ENCODE measurements at places on chromosomes 5 and 9.

- DNase-seq = no peak
Measured at GRCh38 chr5:82119889-82120288, 148.1 kb downstream of the ATG10 start.

- no peak for DNase-seq
Measured at GRCh38 chr9:96508227-96508940, 58.4 kb downstream of the HABP4 start.

DNA sequence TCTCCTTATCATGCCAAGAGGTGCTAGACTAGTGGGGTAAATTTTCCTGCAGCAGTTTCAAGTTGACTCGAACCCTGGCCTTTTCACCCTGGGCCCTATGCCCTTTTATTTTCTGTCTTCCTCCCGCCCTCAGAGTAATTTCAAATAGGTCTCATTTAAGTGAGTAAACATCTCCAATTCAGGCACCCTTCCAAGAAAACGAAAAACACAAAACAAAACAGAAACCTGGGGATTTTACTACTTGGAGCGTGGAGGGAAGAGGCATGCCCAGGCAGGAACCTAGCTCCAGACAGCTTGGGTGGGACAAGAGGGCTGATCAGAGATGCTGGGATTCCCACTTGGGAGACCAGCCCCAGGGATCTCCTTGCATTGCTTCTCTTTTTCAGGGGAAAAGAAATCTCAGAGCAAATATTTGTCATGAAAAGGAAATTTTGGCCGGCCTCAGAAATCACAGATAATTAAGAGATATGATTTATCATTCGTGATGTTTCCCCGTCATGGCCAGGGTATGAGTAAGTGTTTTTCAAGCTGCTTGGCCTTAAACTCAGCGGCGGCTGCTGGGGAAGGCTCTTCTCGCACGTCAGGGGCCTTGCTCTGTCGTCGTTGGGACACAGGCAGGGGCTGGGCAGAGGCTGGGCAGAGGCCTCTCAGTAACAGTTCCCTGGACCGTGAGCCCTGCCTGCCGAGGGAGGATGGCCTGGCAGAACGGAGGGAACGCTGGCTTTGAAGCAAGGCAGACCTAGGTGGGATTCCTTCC lies 248.6 kb upstream of the KLF4 start:
- peak; percentile 85 for DNase-seq

GRCh38 chr9:131625790-131626670 lies 80.7 kb downstream of the PRRT1B start:
- DNase-seq = peak; percentile 27

- peak; percentile 74 for DNase-seq
Measured at GRCh38 chr9:764105-764524, 77.4 kb upstream of the DMRT1 start.

- peak; percentile 88 for DNase-seq
Measured at GRCh38 chr9:115944166-115944948, 209.2 kb upstream of the PAPPA start.

GRCh38 chr5:144315026-144315425 lies 144.4 kb downstream of the KCTD16 start:
- no peak for DNase-seq

DNA sequence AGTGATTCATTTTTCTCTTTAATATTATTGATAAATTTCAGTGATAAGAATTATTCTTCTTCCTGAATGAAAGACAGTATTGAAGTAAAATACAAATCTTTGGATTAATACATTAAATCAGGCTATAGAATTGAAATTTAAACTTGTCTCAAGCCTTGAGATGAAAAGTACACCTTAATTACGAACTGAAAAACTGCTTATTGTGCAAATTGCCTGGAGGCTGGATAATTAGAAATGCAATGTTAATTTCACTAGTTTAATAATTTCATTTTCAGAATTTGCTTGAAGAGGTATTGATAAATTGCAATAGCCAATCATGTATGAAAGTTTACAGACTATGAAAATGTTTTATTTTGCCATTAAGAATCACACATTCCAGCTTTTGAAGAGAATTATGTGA lies 11.0 kb upstream of the CCNH start:
- no peak for DNase-seq

- DNase-seq = no peak
Measured at GRCh38 chr5:103245761-103246160, 12.8 kb upstream of the MACIR start.

GRCh38 chr9:109082091-109082620 lies 37.6 kb downstream of the TMEM245 start:
- no peak for DNase-seq

- peak; percentile 80 for DNase-seq
Measured at GRCh38 chr5:8912106-8912505, 633.8 kb downstream of the SEMA5A start.

GRCh38 chr5:108925073-108925472 lies 177.4 kb downstream of the FER start:
- no peak for DNase-seq

DNA sequence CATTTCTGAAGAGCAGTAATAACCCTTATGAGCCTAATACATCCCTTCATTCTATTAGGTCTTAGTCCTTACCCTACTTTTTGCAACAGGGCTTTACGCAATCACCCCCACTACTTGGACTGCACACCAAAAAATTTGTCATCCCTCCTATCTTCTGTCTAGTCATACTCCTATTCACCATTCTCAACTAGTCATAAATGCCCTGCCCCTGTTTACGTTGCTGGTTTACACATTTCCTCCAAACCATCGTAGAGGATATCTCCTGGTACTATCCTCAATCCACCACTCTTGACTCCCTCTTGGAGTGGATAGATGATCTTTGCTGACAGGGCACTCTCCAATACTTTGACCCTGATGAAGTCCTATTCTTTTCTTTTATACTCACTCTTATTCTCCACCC lies 98.2 kb upstream of the CCNG1 start:
- no peak for DNase-seq

DNA sequence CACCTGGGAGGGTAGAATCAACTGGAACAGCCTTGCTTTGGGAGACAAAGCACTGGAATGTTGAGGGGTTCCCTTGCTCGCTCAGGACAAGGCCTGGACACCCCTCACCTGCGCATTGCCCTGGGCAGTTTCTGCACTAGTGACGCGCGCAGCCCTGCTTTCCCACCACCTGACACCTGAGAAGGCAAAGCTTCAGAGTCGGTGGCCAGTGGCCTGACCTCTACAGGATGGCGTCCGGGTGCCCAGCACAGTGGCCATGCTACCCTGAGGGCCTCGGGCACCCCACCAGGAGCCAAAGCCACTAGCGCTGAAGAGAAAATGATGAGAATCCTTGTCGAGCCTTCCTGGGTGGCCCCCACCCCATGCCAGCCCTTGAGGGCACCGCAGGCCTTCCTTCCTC lies 161.3 kb downstream of the OLFM1 start:
- no peak for DNase-seq

DNA sequence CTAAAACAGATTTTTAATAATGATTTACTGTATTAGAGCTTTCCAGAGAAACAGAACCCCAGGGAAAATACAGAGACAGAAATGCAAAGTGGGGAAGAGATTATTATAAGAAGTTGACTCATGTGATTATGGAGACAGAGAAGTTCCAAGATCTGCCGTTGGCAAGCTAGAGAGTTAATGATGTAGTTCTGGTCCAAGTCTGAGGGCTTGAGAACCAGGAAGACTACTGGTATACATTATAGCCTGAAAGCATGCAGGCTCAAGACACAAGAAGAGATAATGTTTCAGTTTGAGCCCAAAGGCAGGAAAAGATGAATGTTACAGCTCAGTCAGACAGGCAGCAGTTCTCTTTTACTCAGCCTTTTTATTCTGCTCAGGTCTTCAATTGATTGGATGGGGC lies 98.8 kb upstream of the NFIL3 start:
- DNase-seq = no peak

- DNase-seq = no peak
Measured at GRCh38 chr9:14908295-14909180, 1.7 kb downstream of the FREM1 start.

GRCh38 chr9:124079176-124079925 lies 67.8 kb downstream of the LHX2 start:
- peak; percentile 85 for DNase-seq

- peak; percentile 20 for DNase-seq
Measured at GRCh38 chr5:177162379-177162778, 28.8 kb downstream of the NSD1 start.

DNA sequence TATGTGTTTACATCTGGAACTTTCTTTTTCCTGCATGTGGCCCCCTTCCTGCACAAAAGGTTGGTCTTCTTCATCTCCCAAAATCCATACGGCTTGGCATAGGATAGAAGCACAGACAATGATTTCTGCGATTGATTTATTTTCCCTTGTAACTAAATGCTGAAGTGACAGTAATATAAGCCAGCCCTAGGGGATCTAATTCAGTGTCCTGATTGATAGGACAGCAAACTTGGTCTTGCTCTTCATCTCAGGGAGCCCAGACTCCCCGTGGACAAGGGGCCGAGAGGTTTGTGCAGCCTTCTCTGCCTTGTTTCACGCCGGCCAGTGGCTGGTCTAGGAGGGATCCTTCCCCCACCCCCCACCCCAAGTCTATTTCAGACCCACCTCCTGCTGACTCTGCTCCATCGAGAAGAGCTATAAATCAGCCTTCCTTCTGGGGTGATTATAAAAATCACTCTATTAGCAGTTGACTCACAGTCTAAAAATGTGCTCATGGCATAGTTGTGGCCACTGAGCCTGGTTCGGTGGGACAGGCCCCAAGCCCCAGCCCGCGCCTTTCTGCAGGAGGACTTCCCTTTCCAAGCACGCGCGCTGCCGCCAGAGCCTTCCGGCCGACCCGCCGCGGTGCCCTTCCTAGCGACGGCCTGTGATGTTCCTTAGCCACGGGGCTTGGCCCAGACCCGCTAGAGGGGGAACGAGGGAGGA lies 89.8 kb upstream of the COL5A1 start:
- DNase-seq = peak; percentile 94

GRCh38 chr5:103487822-103488493 lies 74.6 kb downstream of the NUDT12 start:
- no peak for DNase-seq

DNA sequence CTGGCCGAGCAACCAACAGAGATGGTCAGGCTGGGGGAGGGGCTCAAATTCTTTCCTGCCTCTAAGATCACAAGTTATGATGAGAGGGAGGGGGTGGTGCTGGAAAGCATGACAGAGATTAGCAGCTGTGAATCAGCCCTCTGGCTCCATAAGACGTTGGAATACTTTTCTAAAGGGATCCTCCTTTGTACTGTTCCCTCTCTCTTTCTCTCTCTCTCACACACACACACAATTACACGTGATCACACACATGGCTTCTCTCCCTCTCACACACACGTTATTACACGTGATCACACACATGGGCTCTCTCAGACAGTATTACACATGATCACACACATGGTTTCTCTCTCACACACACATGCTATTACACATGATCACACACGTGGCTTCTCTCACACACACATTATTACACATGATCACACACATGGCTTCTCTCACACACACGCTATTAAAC lies at the start of gene SLC45A2:
Gene SLC45A2, minus strand, starts transcription at position 23 of the 454 bp plus-strand sequence. CDS start 110 bp downstream, outside the sequence.
- DNase-seq = no peak

DNA sequence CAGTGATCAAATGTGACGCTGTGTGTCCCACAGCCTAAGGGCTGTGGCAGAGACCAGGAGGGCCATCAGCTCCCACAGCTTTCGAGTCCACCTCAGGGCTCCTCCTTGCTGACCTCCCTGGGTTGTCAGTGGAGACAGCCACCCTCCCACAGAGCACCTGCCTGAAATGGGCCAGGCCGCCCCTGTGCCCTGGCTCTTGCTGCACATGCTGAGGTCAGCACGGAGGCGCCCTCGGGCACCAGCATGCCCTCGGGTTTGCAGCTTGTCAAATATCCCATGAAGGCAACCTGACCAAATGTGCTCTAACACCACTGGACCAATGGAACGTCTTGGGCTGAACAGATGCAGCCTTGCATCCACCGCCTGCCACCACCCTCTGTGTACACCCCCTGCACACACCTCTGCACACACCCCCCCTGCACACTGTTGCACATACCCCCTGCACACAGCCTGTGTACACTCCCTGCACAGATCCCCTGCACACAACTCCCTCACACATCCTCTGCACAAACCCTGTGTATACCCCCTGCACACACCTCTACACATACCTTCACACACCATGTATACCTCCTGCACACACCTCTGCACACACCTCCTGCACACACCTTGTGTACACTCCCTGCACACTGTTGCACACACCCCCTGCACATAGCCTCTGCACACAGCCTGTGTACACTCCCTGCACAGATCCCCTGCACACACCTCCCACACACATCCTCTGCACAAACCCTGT lies 2.0 kb upstream of the CEP72 start:
- no peak for DNase-seq

Measured in ELR (cell line).